Gastroesophageal sphincter (tissue), 4 donors: ENCODE measurements at places on chromosomes 2 and 18. TPM values are rescaled to one million over a fixed set of nuclear protein-coding genes. Genes with fewer than 3 reads are reported as not detected.

TIA1 gene
- 80.2 TPM for total RNA-seq

IL1R2 gene
- total RNA-seq, result 6.1 TPM

CCL20 gene
- total RNA-seq, result not detected

SPDYA gene
- total RNA-seq, result 1.0 TPM

LIMS3 gene
- 3.6 TPM for total RNA-seq

DSG1 gene
- total RNA-seq, result not detected

CRYGC gene
- not detected for total RNA-seq

CCDC74B gene
- 4.8 TPM for total RNA-seq

MARCHF4 gene
- total RNA-seq, result not detected

ATRAID gene
- total RNA-seq, result 130 TPM

GALR1 gene
- 0.35 TPM for total RNA-seq

GALNT14 gene
- 0.15 TPM for total RNA-seq

DNA sequence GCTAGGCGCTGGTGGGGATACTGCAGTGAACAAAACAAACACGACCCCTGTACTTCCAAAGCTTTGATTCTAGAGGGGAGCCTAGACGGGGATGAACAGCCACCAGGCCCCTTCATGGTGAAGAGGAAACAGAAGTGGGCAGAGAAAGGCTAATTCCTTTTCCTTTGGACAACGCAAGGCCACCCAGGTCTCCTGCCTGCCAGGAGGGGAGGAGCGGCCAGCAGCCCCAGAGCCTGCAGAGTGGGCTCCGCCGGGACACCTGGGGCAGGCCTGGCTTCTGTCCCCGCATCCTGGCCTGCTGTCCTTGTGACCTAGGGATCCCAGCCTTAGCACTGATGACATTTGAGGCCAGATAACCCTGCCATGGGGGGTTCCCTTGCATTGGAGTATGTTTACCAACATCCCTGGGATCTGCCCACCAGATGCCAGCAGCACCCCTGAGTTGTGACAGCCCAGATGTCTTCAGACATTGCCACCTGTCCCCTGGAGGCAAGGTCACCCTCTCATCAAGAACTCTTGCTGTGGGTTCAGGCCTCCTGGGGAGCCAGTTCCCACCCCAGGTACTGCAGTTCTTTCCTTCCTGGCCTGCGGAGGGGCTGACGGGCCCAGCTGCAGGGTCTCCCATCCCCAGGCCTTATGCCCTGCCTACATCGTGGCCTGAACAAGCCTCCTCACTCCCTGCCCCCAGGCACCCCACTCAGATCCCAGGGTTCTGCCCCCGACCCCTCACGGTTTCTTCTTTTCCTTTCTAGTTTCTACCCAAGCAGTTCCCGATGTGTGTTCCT is 125.7 kb downstream of the SEPTIN10 start:
- ATAC-seq, result no peak

DNA sequence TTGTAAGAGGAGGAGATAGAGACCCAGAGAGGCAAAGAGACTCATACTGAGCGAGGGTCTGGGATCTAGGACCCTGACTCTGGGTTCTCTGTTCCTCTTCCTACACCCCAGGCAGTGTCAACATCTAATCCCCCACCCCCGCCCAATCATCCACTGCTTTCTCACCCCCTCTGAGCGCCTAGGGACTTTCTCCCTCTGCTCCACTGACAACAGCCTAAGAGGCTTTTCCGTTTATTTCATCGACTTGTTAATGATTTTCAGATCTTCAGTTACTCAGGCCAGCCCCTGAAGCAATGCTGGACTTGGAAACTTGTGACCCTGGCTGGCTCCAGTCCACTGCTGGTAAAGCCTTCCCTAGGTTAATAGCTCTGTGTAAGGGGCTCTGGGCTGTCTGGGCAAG is 65.1 kb downstream of the TFCP2L1 start:
- ATAC-seq, result no peak

GRCh38 chr2:45637440-45637839 is 14.0 kb upstream of the PRKCE start:
- no peak for ATAC-seq

- ATAC-seq, result no peak
Measured at GRCh38 chr2:214629875-214630274, 179.6 kb downstream of the BARD1 start.

DNA sequence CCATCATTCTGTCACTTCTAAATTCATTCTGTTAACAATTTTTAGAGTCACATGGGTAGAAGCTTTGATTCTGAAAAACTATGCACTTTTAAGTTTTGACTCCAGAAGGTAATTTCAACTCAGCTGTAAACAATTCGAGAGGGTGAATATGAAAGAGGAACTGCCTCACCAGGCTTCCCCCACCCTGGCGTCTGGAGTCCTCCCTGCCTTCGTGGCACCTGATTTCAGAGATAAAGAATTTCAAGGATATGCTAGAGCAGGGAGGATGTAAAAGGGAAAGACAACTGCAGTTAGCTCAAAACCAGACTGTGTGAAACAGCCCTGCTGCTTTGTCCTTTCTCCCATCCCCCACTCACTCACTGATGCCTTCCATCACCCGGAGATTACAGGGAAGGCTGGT is 40.7 kb downstream of the ONECUT2 start:
- ATAC-seq, result no peak

GRCh38 chr2:33106115-33106514 is 159.4 kb downstream of the LTBP1 start:
- no peak for ATAC-seq

DNA sequence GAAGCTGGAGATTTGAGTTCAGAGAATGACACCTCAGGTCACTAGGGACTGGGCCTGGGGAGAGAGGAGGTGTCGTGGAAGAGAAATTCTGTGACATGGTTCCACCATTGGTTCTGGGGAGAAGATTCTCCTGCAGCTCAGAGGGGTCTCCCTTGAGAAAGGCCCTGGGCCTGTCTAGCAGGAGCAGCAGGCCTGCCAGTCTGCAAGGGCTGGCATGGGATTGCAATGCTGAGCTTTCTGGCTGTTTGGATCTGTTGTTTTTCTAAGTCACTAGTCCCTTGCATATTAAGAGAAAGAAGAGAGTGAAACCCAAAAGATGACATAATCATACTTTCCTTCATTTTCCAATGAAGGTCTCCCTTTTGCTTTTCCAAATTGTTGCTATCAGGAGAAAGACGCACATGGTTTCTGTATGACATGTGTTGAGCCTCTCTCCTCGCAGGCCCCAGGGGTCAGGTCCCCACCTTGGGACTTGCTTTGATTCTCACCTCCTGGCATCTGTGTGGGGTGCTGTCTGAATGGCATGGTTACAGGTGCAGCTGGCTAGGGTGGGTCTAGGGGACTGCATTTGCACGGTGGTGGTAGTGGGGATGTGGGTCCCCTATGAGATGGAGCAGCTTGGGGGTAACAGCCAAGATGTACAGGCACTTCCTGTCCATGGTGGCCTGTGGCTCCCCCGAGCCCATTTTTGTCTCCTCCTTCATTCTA is 117.8 kb downstream of the GLI2 start:
- no peak for ATAC-seq

DNA sequence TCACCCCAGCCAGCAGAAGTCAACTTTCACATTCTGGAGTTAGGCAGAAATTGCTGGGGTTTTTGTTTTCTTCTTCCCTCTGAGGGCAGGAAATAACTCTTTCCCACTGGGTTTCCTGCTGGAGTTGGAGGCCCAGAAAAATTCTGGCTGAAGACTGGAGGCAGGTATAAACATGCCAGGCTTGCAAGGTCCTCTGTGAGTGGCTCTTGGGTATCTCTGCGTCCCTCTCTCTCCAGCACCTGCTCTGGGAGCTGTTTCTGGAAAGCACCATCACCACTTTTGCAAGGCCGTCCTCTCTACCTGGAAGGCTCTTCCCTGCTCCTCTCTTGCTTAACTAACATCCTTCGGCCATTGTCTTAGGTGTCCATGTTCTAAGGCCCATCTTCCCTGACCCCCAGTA is 91.0 kb downstream of the MCFD2 start:
- ATAC-seq, result no peak

GRCh38 chr2:207484444-207485391 is 45.0 kb upstream of the CREB1 start:
- ATAC-seq, result peak; percentile 39

DNA sequence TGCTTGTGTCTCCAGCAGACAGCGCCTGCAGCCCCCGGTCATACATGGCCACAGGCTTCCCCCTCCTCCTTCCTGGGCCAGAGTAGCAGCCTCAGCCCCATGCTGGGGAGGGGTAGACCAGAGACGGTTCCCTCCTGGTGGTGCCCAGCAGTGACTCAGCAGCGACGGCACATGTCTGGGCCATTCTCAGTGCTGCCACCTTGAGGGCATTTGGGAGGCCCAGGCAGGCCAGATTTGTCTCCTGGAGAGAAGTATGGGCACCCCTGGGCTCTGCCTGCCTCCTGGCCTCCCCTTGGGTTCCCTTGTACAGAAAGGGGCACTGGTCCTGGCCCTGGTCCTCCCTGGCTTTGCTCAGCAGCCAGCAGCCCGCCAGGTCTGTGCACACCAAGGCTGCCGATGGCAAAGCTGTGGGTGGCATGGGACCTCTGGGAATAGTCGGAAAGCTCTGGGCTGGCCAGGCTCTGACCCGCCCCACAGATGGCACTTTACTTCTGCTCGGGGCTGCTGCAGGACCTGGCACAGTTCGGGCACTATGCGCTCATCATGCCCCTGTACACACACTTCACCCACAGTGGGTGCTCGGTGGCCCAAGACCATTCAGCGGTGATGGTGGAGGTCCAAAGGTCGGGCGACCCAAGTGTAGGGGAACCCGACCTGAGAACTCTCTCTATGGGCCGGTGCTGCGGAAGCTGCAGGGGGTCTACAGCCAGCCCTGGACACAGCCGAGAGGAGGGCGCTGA is 11.4 kb upstream of the ALPI start:
- no peak for ATAC-seq

DNA sequence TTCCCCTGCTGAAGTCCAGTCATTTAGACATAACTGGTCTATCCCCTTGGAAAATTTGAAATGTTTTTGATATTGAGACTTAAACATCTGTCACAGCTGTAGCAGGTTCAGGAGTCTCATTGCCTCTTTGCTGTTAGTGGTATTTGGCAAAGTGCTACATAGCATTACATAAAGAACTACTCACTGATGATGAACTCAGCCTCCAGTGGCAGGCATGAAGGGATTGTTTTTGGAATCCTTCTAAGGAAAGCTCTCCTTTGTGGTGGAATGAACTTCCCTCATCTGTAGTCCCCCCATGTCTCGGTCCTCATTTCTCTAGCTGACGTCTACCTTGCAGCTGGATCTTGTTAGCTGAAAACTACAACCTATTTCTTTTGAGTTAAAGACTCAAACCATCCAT is 111.6 kb downstream of the TACR1 start:
- ATAC-seq, result no peak

DNA sequence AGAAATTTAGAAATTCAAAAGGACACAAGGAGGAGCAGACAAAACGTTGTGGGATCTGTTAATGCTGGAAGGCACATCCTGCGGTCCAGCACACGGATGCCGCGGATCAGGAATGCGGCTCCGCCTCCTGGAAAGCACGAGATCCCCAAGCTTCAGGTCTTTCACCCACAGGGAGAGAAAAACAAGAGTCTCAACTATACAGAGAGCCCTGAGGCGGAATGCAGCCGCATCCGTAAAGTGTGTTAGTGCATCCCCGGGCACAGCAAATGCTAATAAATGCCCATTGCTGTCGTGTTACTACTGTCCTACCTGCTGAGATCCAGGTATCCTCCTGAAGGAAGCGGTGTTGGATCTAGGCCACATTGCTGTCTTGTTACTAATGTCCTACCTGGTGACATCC is 303.9 kb downstream of the EIPR1 start:
- ATAC-seq, result no peak
